Activated CD8-positive, alpha-beta memory T cell treated with anti-CD3 and anti-CD28 coated beads, Interleukin-2, amount 10 ng/mL, durations not matched to agents 7 days and 5 days (primary cell): ENCODE measurements at places on chromosomes 12 and 14. TPM values are rescaled to one million over a fixed set of nuclear protein-coding genes. Genes with fewer than 3 reads are reported as not detected.
A peak's percentile ranks its signal among the peaks of the same experiment; 100 is the strongest.

Gene CLECL1
- 8.8 TPM for total RNA-seq

GRCh38 chr14:47596232-47596631 is 79.2 kb downstream of the MDGA2 start:
- DNase-seq, result no peak

Gene TAS2R20
- 2.0 TPM for total RNA-seq

- DNase-seq, result no peak
Observed at GRCh38 chr14:102279688-102280348, 25.1 kb downstream of the MOK start.

DNA sequence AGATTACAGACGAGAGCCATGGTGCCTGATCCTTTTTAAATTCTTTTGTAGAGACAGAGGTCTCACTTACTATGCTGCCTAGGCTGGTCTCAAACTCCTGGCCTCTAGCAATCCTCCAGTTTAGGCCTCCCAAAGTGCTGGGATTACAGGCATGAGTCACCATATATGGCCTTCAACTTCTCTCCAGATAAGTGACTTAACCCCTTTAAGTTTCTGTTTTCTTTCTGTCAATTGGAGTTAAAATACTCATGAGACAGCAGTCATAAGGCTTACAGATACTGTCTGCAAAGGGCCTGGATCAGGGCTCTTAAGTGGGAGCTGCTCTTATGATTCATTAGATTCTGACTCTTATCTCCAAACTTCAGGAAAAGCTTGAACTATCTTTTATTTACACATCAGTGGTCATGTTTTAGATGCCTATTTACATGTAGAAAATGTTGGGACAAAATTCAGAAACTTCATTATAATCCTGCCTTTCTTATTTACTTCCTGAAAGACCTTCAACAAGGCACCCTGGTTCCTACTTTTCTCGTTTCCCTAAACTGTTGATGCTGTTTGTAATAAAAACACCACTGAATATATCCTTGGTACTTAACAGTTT is 271.5 kb upstream of the TBX3 start:
- DNase-seq, result no peak

DNA sequence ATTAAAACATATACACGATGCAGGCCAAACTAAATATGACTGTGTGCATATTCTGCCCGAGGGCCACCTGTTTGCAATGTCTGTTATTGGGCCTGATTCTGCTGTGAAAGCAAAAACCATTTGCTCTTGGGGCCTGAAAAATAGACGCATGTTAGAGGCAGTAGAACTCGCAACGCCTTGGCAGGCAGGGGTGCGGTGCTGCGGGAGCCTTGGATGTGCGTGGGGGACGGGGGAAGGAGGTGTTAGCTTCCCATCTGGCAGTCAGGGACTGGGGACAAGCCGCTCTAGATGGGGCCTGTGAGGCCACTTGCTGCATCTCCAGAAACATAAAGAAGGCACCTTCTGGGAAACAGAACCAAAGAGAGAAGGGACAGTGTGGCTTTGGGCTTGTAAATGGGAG is 216.3 kb downstream of the PHETA1 start:
- DNase-seq, result no peak

- peak; percentile 62 for DNase-seq
Observed at GRCh38 chr12:24901576-24902461, 47.1 kb downstream of the BCAT1 start.

Gene DDX24
- total RNA-seq, result 211 TPM

DNA sequence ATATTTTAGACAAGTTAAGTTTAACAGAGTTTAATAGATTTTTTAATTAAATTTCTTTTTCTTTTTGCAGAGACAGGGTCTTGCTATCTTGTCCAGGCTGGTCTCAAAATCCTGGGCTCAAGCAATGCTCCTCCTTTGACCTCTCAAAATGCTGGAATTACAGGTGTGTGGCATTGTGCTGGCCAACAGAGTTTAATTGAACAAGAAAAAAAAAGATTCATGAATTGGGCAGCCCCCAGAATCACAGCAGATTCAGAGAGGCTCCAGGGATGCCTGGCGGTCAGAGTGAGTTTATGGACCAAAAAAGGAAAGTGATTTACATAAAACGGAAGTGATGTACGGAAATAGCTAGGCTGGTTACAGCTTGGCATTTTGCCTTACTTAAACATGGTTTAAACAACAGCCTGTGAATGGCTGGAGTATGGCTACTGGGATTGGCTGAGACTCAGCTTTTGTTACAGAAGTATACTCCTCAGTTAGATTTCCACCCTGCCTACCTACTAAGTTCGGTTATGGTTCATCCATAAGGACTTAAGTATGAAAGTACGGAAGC is 14.5 kb upstream of the TESPA1 start:
- no peak for DNase-seq

GRCh38 chr12:30144777-30145683 is 361.3 kb upstream of the TMTC1 start:
- no peak for DNase-seq

Gene DHRS2
- total RNA-seq, result 1.1 TPM

- no peak for DNase-seq
Observed at GRCh38 chr12:89154743-89155499, 197.4 kb downstream of the DUSP6 start.

DNA sequence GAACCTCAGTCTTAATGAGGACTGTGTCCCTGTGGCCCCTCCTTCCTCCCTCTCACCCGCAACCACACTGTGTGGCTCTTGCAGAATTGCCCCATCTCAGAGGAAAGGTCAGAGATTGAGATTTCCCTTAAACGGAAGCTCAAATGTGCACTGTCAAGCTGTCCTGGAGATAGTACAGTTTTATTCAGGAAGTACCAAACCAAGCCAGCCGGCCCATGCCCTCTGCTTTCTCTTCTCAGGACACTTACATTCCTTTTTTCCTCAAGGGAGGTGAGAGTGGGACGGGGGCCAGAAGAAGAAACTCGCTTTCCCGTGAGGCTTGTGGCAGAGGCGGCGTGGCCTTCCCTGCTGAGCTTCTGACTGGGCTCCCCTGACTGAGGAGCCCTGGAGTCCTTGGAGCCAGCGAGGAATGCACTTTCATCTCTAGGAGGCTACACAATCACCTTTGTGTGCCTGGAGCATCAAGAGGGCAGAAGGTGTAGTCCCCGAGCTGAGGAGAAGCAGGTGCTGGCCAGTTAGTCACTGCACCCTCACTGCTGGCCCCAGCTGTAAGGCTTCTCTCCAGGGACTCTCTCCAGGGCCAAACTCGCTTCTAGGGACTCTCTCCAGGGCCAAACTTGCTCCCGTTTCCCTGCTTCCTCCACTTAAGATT is 24.1 kb upstream of the ATP2A2 start:
- DNase-seq, result no peak

GRCh38 chr12:111099186-111099585 is 178.8 kb upstream of the MYL2 start:
- no peak for DNase-seq

GRCh38 chr14:105328070-105328677 is 13.6 kb downstream of the PACS2 start:
- no peak for DNase-seq

GRCh38 chr12:53483979-53484377 is 15.3 kb downstream of the MAP3K12 start:
- DNase-seq, result no peak

Gene GLT1D1
- 0.12 TPM for total RNA-seq

DNA sequence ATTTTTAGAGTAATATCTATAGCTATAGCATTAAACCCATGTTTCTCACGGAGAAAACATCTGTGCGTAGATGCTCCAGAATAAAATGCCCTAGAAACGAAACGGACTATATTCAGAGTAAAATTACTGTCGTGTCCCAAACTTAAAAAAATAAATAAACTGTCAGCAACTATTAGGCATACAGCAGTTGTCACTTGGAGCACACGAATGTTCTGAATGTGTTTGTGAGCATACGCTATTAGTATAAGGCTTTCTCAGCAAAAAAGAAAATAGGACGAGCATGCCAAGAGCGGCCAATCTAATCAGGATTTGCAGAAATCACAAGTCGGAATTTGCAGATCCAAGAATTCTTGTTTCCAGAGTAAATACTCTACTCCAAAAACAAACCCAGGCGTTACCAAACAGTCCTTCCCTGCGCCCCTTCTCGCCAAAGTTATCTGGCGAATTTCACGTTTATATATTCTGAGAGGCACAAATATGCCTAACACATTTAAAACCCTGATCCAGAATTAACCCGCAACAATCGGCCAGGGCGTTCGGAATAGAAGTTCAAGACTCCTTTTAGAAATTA is 836 bp downstream of the PTPN21 start:
- DNase-seq, result no peak

Gene B4GALNT1
- 8.2 TPM for total RNA-seq

Gene RAD9B
- total RNA-seq, result 1.8 TPM

DNA sequence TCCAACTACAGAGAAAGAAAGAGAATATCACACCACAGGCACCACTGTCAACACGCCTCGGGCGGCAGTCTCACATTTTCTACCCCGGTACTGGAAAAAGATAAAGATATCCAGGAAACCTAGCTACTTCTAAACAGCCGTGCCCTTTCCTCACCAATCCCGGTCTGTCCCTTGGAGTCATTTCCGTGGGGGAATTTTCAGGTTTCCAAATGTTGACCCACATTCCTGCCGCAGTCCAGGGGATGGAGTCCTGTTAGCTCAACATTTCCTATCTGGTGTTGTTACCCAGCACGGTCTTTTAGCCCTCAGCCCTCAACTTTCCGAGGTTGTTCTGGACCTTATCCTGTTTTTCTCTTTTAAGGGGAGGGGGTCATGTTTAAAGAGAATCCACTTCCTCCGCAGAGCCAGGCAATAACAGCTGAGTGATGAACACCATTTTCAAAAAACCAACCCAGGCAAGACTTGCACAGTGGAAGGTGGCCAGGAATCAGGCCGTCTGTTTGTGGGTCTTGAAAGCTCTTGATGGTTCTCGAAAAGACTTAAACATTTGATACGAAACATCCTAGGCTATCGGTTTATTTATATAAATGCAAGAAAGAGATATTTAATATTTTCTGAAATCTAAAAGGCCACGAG is 4.6 kb downstream of the SSH1 start:
- no peak for DNase-seq

DNA sequence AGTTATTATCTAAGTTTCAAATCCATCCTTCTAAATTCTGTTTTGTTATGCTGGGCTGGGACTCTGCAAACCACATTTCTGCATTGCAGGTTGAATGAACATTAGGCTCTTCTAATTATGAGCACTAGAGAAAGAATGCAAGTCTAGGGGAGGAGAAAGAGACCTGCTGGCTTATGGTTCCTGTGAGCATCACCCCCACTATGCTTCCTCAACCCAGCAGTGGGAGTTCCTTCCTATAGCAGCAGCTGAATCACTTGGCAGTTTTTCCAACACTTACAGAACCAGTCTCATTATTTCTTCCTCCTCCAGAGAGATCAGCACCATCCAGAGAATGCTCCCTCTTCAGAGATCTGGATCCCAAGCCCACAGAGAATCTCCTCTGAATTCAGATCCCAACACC is 297.7 kb upstream of the CLEC14A start:
- no peak for DNase-seq

Gene CLEC1B
- total RNA-seq, result not detected

DNA sequence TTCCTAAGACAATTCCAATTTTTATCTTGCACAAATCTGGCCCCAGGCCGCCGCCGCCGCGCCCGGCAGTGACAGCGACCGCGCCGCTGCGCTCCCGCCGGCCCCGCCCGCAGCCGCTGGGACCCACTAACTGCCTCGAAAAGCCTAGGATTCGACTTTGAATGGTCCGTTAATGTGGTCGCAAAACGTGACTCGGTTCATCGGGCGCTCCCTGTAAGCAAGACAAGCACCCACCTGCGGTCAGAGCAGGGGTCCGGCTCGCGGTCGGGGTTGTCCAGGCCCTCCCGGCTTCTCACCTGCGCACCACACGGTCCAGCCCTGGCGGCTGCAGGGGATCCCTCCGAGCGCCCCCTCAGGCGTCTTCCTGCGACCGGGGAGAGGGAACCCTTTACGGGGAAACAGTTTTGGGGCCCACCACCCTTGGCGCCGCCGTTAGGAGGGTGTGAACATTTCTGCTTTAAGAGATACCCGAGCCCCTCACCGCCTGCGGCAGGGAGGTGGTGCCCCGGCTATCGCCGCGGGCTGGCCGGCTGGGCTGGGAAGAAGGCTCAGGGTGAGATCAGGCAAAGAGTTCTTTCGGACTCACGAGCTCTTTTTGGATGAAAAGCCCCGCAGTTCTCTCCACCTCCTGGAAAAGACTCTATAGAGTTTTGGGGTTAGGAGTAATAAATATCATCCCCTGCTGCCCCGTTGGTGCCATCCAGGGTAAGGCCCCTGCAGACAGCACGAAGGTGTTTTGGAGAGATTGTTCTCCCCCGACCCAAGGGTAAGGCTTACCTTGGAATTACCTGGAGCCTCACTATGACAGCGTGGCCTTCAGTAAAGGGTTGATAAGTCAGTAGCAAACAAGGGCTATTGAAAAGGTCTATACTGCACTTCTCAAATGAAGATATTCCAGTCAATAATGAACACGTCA is 13.6 kb upstream of the FOXJ2 start:
- DNase-seq, result peak; percentile 61

DNA sequence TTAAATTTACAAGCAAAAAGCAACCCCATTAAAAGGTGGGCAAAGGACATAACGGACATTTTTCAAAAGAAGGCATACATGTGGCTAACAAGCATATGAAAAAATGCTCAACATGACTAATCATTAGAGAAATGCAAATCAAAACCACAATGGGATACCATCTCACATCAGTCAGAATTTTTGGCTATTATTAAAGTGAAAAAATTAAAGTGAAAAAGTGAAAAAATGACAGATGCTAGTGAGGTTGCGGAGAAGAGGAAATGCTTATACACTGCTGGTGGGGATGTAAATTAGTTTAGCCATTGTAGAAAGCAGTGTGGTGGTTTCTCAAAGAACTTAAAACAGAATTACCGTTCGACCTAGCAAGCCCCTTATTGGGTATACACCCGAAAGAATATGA is 7.9 kb downstream of the OTOGL start:
- no peak for DNase-seq

DNA sequence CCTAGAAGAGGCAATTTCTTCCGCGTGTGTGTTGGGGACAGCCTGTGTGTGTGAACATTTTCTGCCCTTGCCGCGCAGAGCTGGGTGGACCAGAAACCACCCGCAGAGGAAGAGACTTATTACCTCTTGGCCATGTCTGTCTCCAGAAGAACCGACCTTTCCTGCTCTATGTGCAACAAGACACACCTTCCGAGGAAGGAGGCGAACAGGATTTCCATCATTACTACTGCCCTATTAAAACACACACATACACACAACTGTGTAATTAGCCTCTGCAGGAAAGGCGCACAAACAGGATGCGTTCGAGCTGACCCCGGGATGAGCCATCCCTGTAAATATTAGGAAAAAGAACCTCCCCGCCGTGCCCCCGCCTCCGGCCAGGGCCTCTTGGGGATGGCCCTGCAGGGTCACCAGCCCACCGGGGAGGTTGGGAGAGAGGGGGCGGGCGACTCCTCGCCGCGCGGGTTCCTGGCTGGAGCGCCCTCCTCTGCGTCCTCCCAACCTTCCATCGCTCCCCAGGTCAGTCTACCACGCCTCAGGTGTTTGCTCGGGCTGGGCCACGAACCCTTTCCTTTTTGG is 484 bp upstream of the PRKCH start:
- DNase-seq, result no peak

- no peak for DNase-seq
Observed at GRCh38 chr12:114920771-114921554, 237.0 kb upstream of the TBX3 start.

GRCh38 chr12:90940872-90941499 is 14.0 kb downstream of the CCER1 start:
- no peak for DNase-seq
